ENCODE measurements at places on chromosomes 6 and 20.
A peak's percentile ranks its signal among the peaks of the same experiment; 100 is the strongest.

GRCh38 chr6:86526238-86526637 lies 411.1 kb upstream of the HTR1E start:
- DNase-seq: no peak

DNA sequence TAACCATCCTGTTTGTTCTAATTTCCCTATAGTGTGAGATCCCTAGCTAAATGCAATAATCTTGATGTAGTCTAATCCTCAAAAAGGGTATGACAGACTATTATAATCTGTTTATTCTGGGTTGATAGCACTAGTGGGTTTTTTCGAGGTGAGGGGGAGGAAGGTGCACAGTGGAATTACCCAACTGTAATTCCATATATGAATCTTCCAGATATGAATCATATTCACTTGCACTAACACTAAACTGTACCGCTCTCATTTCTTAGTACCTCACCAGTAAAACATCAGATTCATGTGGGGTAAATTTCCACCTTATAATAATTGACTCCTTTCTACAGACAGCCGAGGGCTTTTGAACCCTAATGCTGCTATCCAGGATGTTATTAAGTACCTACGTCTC lies 16.5 kb downstream of the NCOA7 start:
- DNase-seq: no peak

- no peak for DNase-seq
Observed at GRCh38 chr6:26300828-26301227, 64.2 kb upstream of the BTN3A2 start.

DNA sequence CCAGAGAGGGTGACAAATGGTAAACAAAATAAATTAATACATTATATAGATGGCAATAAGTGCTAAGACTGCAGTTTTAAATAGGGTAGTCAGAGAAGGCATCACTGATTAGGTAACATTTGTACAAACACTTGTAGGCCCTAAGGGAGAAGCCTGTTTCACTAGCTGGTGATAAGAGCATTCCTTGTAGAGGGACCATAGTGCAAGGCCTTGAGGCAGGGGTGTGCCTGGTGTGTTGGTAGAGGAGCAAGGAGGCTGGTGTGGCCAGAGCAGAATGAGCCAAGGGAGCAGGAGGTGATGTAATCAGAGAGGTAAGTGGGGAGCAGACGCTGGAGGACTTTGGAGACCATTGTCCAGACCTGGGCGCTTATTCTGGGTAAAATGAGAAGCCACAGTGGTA lies 70.7 kb downstream of the ANKRD6 start:
- DNase-seq: no peak

GRCh38 chr6:57276946-57277345 lies 40.5 kb upstream of the PRIM2 start:
- no peak for DNase-seq

- no peak for DNase-seq
Observed at GRCh38 chr6:118294906-118295305, 253.2 kb upstream of the PLN start.

DNA sequence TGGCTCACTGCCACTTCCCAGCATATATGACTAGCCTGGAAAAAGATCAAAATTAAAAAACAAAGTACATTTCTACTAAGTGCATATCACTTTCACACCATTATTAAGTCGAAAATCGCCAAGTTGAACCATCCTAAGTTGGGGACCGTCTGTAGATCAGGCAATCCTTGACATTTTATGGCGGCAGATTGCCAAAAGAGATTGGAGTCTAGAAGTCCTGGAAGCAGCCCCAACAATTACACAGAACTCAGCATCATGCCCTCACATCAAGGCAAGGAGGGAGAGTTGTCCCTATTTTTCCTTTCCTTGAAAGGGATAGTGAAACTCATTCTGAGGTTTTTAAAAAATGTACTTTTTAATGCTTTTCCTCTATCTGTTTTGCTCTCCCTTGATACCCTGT lies 30.7 kb downstream of the SLC22A3 start:
- no peak for DNase-seq

DNA sequence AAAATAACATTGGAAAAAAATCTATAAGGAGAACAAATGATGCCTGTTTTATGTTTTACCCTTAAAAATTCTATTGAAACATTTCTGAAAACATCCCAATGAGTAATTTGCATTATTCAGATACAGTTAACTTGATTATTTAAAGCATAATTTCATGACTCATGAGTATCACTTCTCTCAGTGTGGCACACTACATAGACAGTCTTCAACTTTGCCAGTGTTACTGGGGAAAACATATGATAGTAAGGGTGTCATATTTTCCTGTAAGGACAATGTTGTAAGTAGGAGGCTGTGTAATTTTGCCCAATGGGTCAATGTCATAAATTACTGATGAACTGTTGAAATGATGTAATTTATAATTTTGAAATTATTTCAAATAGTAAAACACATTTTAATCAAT lies 125.5 kb downstream of the PHACTR1 start:
- no peak for DNase-seq

DNA sequence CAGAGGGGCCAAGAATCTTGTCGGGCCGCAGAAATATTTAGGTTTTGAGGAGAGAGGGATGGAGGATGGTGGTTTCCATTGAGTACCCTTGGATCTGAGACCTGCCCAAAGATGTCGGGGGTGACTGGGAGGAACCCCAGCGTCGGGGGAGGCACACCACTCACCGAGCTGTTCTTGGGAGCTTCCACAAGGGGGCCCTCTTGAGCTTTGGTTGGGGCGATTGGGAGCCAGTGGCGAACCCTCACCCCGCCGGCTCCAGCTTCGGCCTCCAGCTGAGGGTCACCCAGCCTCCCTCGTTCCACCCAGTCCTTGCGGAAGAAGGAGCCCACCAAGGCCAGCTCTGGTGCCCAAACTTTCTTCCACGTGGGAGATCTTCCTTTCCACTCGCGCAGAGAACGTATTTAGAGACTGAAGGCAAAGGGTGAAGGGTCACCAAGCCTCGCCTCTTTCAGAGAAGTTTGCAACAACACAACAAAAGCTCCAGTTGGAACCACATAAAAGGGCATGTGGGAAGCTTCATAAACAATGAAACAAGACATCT lies 33.6 kb downstream of the APCDD1L start:
- DNase-seq: peak; percentile 12

DNA sequence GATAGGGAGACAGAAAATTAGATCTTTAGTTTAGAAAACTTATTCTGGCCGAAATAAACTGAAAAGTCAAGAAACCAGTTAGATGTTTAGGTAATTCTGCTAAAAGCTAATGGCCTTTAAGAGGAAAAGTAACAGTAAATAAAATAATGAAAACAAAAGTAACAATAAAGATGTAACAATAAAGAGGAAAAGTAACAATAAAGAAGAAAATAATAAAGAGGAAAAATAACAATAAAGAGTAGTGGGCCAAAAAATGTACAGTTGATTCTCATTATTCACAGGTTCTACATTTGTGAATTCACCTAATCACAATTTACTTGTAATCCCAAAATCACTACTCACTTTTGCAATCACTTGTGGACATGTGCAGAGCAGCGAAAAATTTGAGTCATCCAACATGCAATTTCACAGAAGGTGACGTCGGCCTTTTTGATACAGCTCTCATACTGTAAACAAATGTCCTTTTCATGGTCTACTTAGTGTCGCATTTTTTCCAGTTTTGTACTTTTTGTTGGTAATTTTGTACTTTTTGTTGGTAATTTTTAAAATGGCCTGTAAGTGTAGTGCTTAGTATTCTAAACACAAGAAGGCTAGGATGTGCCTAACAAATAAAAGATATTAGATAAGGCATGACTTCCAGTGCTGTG lies 24.0 kb downstream of the HBS1L start:
- no peak for DNase-seq

- DNase-seq: no peak
Observed at GRCh38 chr6:136612666-136613389, 62.6 kb upstream of the MAP7 start.

- no peak for DNase-seq
Observed at GRCh38 chr6:113529196-113529595, 327.9 kb upstream of the MARCKS start.

GRCh38 chr20:17358854-17359253 lies 132.0 kb downstream of the PCSK2 start:
- DNase-seq: no peak

- DNase-seq: peak; percentile 19
Observed at GRCh38 chr6:132483779-132484679, 28.9 kb downstream of the STX7 start.

GRCh38 chr6:11968241-11968806 lies 43.8 kb upstream of the HIVEP1 start:
- no peak for DNase-seq

GRCh38 chr20:63968136-63968927 lies 1.4 kb downstream of the ZNF512B start:
- DNase-seq: no peak

DNA sequence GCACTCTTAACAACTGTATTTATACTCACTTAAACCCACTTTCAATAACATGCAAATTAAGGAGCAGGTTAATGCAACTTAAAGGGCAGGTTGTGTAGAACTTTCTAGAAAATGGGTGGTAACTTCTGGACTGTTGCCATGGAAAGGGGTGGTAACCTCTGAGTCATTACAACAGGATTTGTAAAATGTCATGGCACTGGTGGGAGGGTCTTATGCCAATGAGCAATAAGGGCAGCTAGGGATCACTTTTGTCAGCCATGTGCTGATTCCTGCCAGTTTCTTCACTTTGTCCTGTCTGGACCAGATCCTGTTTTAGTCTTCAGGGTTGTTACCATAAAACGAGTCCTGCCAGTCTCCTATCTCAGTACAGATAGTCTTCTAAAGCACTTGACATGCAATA lies 560.5 kb upstream of the PTCHD4 start:
- DNase-seq: no peak

- DNase-seq: no peak
Observed at GRCh38 chr6:74250161-74250818, 554.3 kb downstream of the CD109 start.

GRCh38 chr6:157967486-157967885 lies 14.2 kb upstream of the SYNJ2 start:
- no peak for DNase-seq

DNA sequence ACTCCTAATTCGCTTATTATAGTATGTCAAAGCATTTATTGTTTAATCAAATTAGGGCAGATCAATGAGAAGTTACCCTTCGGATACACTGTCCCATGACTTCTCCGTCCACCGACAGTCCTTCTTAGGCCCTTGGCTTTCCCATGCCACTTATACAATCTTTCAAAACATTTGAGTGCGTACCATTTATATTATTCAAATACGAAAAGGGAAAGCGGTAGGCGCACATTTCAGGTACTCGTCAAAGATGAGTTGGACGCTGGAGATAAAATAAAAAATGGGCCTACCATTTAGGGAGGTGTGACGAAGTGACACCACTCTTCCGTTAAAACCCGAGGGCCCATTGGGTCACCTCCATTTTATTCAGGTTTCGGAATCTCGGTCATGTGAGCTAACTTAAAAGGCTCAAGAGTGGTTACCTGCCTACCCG lies 542 bp upstream of the AFG1L start:
- no peak for DNase-seq

DNA sequence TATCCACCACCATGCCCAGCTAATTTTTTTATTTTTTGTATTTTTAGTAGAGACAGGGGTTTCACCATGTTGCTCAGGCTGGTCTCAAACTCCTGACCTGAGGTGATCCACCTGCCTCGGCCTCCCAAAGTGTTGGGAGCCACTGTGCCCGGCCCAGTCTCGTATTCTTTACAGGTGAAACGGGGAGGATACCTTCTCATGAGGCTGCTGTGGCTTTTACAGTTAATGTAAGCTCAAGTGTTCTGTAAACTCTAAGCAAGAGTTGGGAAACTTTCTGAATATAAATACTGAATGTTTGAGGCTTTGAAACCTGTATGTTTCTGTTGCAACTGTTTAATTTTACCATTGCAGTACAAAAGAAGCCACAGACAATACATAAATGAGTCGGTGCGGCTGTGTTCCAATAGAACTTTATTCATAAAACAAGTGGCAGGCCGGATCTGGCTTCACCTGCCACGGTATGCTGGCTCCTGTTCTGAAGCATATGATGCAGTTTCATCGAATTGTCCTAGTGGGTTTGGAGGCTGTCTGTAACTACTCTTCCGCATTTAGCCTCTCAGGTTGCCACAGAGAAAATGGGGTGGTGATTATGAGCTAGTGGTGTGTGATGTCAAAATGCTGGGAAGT lies 192.5 kb upstream of the ZFP64 start:
- no peak for DNase-seq

DNA sequence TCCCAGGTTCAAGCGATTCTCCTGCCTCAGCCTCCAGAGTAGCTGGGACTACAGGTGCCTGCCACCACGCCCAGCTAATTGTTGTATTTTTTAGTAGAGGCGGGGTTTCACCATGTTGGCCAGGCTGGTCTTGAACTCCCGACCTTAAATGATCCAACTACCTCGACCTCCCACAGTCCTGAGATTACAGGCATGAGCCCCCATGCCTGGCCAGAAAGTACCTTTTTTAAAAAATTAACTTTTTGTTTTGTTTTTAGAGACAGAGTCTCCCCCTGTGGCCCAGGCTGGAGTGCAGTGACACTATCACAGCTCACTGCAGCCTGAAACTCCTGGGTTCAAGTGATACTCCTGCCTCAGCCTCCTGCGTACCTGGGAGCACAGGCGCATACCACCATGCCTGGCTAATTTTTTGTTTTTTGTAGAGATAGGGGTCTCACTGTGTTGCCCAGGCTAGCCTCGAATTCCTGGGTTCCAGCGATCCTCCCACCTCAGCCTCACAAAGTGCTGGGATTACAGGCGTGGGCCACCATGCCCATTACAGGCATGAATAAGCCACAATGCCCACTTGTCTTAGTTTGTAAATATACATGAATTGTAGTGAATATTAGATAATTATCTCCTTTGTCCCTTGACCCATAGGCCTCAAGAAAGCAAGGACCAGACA lies 17.4 kb upstream of the EEF1A1 start:
- DNase-seq: no peak

GRCh38 chr6:151869345-151869744 lies 61.9 kb downstream of the ESR1 start:
- no peak for DNase-seq

GRCh38 chr20:25226433-25227316 lies 21.2 kb upstream of the PYGB start:
- DNase-seq: no peak

- no peak for DNase-seq
Observed at GRCh38 chr6:139912735-139913400, 538.4 kb upstream of the CITED2 start.

- DNase-seq: no peak
Observed at GRCh38 chr6:111589366-111589765, 16.3 kb downstream of the TRAF3IP2 start.

- DNase-seq: no peak
Observed at GRCh38 chr6:25750906-25751305, 3.6 kb upstream of the SLC17A4 start.

- DNase-seq: no peak
Observed at GRCh38 chr6:6584310-6585002, 4.1 kb upstream of the LY86 start.

All from activated gamma-delta T cell treated with anti-CD3 and anti-CD28 coated beads, Interleukin-2, amount 50 U/mL, for 16 hours (primary cell).